ENCODE measurements at places on chromosomes 2 and 18.

- DNase-seq, result peak; percentile 26
Observed at GRCh38 chr2:108139521-108139920, 100.2 kb upstream of the SULT1C3 start.

- DNase-seq, result no peak
Observed at GRCh38 chr18:11520536-11520935, 88.9 kb upstream of the SLC35G4 start.

- DNase-seq, result no peak
Observed at GRCh38 chr2:217163987-217164386, 304.1 kb upstream of the TNP1 start.

GRCh38 chr2:239118264-239118663 is 270.4 kb downstream of the TWIST2 start:
- DNase-seq, result no peak
